ENCODE measurements at places on chromosomes 6 and 20.

- DNase-seq = no peak
These were observed 76.5 kb downstream of the ADGRG6 start for GRCh38 chr6:142378138-142378875.

- no peak for DNase-seq
These were observed 42.7 kb upstream of the HCRTR2 start for GRCh38 chr6:55131616-55132015.

DNA sequence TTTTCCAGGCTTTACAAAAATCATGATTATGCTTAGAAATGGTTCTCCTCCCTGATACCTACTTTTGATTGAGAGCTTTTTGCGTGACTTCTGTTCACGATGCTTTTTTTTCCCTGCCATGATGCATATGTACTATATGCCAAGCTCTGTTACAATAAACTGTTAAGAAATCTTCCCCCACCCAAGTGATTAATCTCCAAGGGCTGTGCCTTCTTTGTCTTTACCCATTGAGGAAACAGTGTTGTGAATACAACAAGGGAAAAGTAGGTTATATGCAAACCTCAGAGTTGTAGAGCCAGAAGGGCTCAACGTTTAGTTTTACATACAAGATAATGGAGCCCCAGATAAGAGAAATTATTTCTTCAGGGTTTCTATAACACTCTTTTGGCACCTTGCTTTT, 34.1 kb upstream of the MYLK2 start:
- no peak for DNase-seq

DNA sequence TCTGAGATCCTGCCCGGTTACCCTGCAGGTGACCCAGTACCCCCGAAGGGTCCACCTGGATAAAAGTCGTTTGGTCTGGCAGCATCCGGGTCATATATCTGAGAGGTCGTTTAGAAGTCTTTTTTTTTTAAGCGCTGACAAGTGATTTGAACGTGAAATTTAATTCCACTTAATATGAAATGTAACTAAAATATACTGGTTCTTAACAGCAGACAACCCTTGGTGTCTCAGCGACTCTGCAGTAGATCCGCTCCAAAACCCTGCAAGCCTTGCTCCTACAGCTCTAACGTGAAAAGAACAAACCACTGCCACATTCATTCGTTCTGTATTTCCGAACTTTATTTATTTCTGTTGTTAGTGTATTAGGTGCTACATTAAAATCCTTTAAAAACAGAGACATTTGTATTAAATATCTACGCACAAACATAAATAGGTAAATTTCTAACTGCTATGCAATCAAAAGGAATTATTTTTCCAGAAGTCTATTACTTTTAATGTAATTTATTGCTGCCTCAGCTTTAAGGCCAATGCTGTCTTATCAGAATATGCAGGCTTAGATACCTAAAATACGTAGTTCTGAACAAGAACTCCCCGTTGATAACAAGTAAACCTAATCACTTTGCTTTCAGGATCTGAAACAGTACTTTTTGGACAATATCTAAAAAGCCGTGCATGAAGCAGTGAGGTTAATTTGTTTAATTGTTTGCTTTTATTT, 33.5 kb upstream of the TCF21 start:
- DNase-seq = no peak

DNA sequence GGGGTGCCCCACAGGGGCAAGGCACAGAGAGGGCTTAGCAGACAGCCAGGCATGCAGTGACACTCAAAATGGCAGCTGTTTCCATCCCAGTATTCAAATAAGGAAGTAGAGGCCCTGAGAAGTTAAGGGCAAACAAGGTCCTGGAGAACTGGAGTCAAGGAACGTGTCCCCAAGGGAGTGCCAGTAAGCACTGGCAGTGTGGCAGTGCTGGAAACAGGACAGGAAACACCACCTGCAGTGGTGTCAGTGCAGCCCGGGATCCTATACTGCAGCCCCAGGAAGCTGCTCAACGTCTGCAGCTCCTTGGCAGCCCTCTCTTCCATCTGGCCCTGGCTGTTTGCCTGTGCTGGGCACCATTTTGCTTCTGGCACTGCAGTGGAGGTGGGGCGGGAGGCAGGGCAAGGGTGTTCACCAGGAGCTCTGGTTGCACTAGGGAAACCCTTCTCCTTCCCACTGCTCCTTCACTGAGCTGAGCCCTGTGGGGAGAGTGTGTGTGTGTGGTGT, 56.3 kb downstream of the EDN3 start:
- no peak for DNase-seq

GRCh38 chr20:16864069-16864468, 115.9 kb downstream of the OTOR start:
- DNase-seq = no peak

GRCh38 chr6:38984723-38985122, 63.9 kb upstream of the GLP1R start:
- DNase-seq = no peak

- no peak for DNase-seq
These were observed 39.7 kb downstream of the ZC3H12D start for GRCh38 chr6:149445095-149445466.

- no peak for DNase-seq
These were observed 131.6 kb upstream of the TCF21 start for GRCh38 chr6:133757335-133757734.

DNA sequence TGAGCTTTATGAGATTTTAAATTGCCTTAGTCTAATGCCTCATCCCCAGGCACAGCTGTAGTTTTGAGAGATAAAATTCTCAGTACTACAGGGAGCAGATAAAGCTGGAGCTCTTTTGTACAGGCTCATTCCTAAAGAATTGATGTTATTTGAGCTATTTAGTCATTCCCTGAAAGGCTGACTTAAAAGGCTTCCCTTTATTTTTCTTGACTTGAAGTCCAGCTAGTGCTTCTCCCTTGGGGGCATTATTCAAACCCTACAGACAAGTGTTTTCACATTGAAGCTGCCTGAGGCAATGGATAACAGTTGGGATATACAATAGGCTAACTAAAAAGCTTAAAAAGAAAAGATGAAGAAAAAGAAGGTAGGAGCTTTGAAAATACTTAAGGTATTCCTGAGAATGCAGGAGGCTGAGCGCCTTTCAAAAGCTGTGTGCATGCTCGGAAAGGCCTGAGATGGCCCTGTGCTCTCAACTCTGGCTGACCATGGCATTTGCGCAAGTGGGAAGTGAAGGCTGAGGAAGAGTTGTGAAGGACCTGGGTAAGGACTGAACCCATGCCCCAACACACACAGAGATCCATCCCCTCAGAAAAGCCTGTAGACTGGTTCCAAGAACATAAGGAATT, 315.1 kb downstream of the SMOC2 start:
- DNase-seq = no peak

- DNase-seq = no peak
These were observed 50.5 kb downstream of the MCUR1 start for GRCh38 chr6:13763740-13764381.

DNA sequence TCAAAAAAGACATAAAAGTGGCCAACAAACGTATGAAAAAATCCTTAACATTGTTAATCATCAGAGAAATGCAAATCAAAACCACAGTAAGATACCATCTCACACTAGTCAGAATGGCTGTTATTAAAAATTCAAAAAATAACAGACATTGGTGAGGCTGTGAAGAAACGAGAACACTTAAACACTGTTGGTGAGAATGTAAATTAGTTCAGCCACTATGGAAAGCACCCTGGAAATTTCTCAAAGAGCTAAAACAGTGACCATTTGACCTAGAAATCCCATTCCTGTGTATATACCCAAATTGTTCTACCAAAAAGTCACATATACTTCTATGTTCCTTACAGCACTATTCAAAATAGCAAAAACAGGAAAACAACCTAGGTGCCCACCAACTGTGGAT, 24.9 kb upstream of the NT5E start:
- no peak for DNase-seq

GRCh38 chr6:10093282-10093681, 321.6 kb downstream of the TFAP2A start:
- no peak for DNase-seq

- DNase-seq = peak; percentile 63
These were observed 23.0 kb downstream of the ZBP1 start for GRCh38 chr20:57596998-57597939.
